DMS 273 treated with DMSO at 0.1 percent for 48 hours (cell line): ENCODE measurements at places on chromosomes 1 and 21.

- DNase-seq = no peak
Observed at GRCh38 chr1:227891223-227891954, 56.3 kb downstream of the WNT9A start.

- no peak for DNase-seq
Observed at GRCh38 chr1:237045278-237046016, 3.5 kb downstream of the RYR2 start.

DNA sequence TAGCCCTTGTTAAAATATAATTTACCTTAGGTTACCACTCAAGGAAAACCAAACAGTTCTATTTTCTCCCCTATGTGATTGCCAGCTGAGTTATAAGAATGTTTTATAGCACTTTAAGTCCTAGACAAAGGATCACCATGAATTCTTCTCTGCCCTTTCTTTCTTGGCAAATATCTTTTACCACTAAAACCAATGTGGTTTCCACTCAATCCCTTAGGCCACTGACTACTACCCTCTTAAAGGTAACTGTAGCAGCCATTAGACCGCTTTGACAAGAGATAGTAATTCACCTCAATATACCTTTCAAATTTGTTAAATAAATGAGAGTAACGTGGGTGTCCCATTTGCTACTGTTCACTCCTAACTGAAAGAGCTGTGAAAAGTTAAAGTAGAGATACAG is 307.9 kb upstream of the PRMT6 start:
- no peak for DNase-seq

DNA sequence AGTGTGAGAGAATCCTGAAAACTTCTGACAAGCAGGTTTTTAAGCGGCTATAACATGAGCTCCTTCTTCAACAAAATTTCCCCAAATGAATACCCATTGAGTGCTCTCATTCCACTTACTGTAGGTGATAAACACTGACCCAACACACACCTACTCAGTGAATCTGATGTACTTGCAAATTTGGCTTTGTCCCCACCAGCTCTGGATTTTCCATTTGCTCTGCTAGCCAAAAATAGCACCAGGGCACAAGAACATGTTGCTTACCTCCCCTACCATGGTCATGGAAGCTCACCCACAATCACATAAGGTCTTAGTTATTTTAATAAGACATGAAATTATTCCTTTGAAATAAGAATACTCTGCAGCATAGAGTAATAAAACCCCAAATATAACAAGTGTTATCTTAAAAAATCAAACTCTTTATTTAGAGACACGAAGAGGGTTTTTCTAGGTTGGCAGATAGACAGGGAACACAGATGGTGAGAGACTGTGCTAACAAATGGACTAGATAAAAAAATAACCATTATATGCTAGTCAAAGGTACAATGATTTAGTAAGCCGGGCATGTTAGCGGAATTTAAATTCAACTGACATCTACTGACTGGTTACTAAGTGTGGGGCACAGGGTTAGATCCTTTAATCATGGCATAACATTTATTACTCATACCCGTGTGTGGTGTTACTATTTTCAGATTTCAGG is 291.9 kb downstream of the KCNH1 start:
- DNase-seq = no peak

- DNase-seq = no peak
Observed at GRCh38 chr1:205535096-205535495, 30.6 kb downstream of the CDK18 start.

GRCh38 chr1:3590951-3591865 is 20.1 kb downstream of the MEGF6 start:
- no peak for DNase-seq
